Left lung (tissue), 14 donors: ENCODE measurements at places on chromosomes 3 and 15. TPM values are rescaled to one million over a fixed set of nuclear protein-coding genes. Genes with fewer than 3 reads are reported as not detected.

DNA sequence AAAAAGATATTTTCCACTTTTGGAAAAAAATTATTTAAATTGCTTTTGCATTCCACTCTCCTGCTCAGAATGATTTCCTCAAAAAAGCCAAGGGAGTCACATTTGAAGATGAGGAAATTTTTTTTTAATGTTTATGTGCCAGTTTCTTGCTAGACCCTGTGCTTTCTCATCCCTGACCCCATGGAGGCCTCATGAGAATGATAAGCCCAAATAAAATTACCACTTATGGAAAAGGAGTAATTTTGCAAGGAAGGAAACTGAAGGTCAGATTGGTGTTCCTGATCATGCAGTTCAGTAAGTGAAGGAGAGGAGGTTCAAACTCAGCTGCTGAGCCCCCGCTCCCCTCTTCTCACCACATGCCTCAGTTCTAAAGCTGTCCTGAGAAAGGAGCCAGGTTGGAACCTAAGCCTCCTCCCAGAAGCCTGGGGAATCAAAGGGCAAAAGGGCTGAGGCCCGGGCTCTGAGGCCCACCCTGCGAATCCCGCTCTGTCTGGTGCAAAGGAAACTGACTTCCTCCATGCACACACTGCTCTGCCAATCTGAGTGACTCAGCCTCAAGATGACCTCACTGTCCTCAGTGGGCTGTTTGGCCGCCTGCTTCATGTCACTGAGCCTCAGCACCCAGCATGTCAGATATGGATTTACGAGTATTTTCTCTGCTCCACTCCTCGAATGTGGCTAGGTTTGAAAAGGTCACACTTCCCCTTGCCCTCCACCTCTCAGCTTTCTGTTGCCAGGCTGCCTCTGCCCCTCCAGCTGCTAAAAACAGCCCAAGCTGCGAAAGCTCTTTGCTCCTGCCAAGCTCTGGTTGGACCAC is 56.9 kb upstream of the FLNB start:
- peak; percentile 71 for DNase-seq

DNA sequence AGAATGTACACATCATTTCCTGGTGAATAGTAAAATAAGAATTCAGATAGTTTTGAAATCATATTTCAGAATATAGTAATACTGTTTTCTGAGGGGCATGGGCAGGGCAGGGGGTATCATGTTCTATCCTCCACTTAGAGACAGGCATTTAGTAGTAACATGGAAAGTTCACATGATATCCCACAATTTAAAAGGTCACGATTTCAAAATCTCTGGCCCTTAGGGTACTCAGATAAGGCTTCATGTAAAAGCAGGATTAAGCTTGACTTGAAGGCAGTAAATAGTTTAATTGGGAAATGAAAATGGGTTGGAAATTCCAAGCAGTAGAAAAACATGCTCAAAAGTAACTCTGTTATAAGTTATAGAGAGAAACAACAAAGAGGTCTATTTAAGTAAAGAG is 353.2 kb upstream of the AGTR1 start:
- no peak for DNase-seq

- no peak for DNase-seq
These were observed 9.2 kb upstream of the SEMA4B start for GRCh38 chr15:90191794-90192509.

Gene SNTN
- polyA plus RNA-seq, result 10.5 TPM

DNA sequence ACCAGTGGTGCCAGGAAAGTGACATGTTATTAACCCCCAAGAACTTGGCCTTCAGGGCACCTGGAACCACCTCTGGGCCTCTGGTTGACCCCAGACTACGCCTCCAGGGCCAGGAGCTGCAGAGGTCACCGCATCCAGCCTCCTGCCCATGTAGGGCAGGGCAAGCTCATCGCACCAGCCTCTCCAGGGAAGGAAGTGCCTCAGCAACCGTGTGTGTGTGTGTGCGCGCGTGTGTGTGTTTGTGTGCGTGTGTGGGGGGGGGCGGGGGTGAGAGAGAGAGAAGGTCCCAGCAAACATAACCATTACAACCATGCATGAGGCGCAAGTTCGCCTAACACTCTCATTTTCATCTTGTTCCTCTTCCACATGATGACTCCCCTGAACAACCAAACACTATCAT is 31.8 kb downstream of the RAB6B start:
- no peak for DNase-seq

GRCh38 chr15:98728082-98728810 is 79.9 kb downstream of the IGF1R start:
- no peak for DNase-seq

Gene STAC
- 0.77 TPM for polyA plus RNA-seq

Gene SHQ1
- polyA plus RNA-seq, result 25.7 TPM

Gene CFAP92
- 3.9 TPM for polyA plus RNA-seq

Gene ZNF445
- polyA plus RNA-seq, result 27.3 TPM

- no peak for DNase-seq
These were observed 61.2 kb upstream of the PROK2 start for GRCh38 chr3:71846185-71846584.
